Activated T-cell treated with anti-CD3 and anti-CD28 coated beads, Interleukin-2, amount 50 U/mL, for 72 hours (primary cell): ENCODE measurements at places on chromosomes 1 and 21. TPM values are rescaled to one million over a fixed set of nuclear protein-coding genes. Genes with fewer than 3 reads are reported as not detected.

DNA sequence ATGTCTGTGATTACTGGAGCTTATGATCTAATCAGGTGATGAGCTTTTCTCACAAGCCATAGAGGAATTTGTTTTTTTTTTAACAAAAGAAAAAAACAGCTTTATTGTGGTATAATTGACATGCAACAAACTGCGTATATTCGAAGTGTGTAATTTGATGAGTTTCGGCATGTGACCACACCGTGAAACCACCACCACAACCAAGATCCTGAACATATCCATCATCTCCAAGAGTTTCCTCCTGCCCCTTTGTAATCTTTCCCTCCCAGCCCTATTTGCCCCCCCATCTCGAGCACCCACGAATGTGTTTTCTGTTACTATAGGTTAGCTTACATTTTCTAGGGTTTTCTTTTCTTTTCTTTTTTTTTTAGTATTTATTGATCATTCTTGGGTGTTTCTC lies 4.7 kb downstream of the PGBD2 start:
- peaks cover 28% of the 10 kb centered on the region for H3K4me1 ChIP-seq
- H3K27me3 ChIP-seq = no peaks in the 10 kb centered on the region
- no peak overlapping the region for H3K4me3 ChIP-seq
- H3K36me3 ChIP-seq = peaks cover 2% of the 10 kb centered on the region
- H3K27ac ChIP-seq = no peak overlapping the region

ADAM30 gene
- not detected for total RNA-seq

DNA sequence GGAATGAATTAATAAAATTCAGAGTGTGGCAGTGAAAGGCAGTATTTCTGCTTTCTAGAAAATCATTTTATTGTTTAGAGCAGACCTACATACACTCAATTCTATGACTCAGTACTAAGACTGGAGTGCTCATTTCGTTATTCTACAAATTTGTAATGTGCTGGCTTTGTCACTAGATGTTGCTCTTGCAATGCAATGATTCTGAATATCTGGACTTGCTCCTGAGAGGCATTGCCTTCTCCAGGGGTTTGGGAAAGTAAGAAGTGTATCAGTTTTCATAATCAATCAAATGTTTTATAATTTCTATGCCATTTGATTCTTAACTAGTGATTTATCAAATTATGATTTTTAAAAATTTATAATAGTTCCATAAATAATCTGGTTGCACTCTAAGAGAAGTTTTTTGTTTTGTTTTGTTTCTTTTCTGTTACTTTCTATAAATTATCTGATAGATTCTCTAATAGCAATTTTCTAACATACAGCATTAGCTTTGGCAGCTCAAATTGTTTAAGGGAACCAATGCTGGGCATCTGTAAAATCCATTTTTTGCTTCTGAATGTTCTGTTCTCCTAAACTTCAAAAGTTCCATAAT lies 280.5 kb upstream of the SGIP1 start:
- peak; percentile 42 for DNase-seq
- H3K36me3 ChIP-seq = no peaks in the 10 kb centered on the region
- H3K27ac ChIP-seq = no peak overlapping the region
- no peak overlapping the region for H3K4me3 ChIP-seq
- peaks cover 4% of the 10 kb centered on the region for H3K27me3 ChIP-seq

DNA sequence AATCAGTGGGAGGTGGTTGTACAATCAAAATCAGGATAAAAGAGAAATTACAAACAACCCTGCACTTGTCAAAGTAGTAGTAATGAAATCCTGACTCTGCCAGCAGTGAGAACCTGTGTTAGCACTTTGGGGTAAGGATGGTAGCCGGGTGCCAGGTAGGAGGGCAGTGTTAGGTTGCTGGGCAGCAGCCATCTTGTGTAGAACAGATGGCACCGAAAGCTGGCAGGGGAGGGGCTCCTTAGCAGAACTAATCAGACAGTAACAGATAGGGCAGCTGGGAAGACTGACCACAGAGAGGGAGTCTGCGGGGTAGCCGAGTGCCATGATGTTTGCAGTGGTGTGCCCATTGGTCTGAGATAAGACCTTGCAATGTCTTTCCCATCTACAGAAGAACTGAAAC lies 137.3 kb downstream of the SDCCAG8 start:
- no peak overlapping the region for H3K27ac ChIP-seq
- no peak for DNase-seq
- no peaks in the 10 kb centered on the region for H3K36me3 ChIP-seq
- H3K4me3 ChIP-seq = no peak overlapping the region
- peaks cover 13% of the 10 kb centered on the region for H3K4me1 ChIP-seq

VPS45 gene
- 35.4 TPM for total RNA-seq

- H3K4me1 ChIP-seq = peaks cover 18% of the 10 kb centered on the region
- H3K4me3 ChIP-seq = peak overlapping the region; percentile 80
- peaks cover 18% of the 10 kb centered on the region for H3K27me3 ChIP-seq
Observed at GRCh38 chr1:40861224-40862003, 749 bp downstream of the CITED4 start.

INTS11 gene
- 131 TPM for total RNA-seq

GRCh38 chr1:115063228-115063901 lies 25.9 kb downstream of the TSPAN2 start:
- peak overlapping the region; percentile 70 for H3K4me3 ChIP-seq
- no peaks in the 10 kb centered on the region for H3K36me3 ChIP-seq
- peaks cover 41% of the 10 kb centered on the region for H3K4me1 ChIP-seq
- DNase-seq = peak; percentile 39
- H3K27me3 ChIP-seq = no peaks in the 10 kb centered on the region
- peak overlapping the region; percentile 54 for H3K27ac ChIP-seq

- H3K4me1 ChIP-seq = peaks cover 48% of the 10 kb centered on the region
- H3K27me3 ChIP-seq = no peaks in the 10 kb centered on the region
- no peak overlapping the region for H3K27ac ChIP-seq
Observed at GRCh38 chr1:28890836-28891235, 23.5 kb upstream of the EPB41 start.
